ENCODE measurements at places on chromosomes 3 and 15.

- no peak for DNase-seq
Observed at GRCh38 chr15:77827860-77828259, 195.1 kb upstream of the LINGO1 start.

GRCh38 chr3:80213086-80213485 lies 445.3 kb upstream of the ROBO1 start:
- peak; percentile 10 for DNase-seq

DNA sequence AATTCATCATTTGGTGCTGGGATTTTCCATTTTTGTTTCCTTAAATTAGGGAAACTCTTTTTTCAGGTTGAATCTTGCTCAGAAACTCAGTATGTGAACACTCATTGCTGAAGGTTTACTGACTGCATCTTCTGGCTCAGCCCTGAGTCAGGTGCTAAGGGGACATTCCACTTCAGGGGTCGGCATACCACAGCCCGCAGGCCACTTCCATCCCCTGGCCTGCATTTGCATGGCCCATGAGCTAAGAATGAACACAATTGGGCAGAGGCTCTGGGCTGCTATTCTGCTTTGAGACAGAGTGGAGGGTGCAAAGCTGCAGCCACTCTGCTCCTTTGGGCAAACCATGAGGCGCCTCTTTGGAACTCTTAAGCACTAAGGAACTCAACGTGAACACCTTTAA lies 165.0 kb downstream of the FEZF2 start:
- no peak for DNase-seq

DNA sequence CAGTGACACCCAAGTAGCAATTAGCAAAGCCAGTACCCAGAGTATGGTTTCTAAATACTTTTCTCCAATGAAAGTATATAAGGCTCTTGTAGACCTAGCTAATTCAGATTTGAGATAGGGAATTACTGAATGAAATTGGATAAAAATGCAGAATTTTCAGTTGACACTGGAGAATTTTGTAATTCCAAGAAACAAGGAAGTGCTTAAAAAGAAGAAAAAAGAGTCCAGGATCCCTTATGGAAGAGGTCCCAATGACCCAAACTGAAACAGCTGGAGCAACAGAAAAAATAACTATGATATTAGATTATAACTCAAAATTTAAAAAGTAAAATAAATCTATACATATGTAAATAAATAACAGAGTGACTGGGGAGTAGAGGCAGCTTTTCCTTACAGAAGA lies 335.2 kb downstream of the C3orf38 start:
- no peak for DNase-seq

GRCh38 chr3:192917404-192918274 lies at the start of gene MB21D2:
Gene MB21D2, minus strand, starts transcription at chr3:192917856. Its CDS starts 16 bp downstream, at chr3:192917840.
- peak; percentile 85 for DNase-seq

- peak; percentile 65 for DNase-seq
Observed at GRCh38 chr15:52019394-52020220, 588 bp downstream of the MAPK6 start.

- DNase-seq = no peak
Observed at GRCh38 chr3:40680685-40681657, 156.2 kb downstream of the ZNF621 start.

DNA sequence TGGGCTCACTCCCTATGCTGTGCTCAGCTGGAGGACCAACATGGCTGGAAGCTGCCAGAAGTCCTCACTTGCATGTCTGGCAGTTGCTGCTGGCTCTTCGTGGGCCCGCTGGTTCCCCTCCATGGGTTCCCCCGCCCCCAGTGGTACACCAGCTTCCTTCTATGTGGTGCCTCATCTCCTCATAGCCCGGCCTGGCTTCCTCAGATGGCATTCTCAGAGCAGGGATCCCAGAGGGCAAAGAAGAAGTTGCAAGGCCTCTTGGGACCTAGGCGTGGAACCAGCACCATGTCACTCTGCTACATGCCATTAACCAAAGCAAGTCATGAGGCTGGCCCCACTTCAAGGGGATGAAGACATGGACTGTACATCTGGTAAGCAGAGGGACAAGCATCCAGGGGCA lies 2.9 kb upstream of the CFAP92 start:
- DNase-seq = no peak

GRCh38 chr3:124234852-124235252 lies 242.9 kb upstream of the ROPN1 start:
- no peak for DNase-seq

GRCh38 chr3:70539908-70540307 lies 227.5 kb upstream of the MDFIC2 start:
- DNase-seq = no peak

- DNase-seq = peak; percentile 80
Observed at GRCh38 chr15:89362203-89363101, 27.8 kb upstream of the POLG start.

GRCh38 chr3:127039719-127040118 lies 56.8 kb downstream of the PLXNA1 start:
- DNase-seq = no peak

- no peak for DNase-seq
Observed at GRCh38 chr3:46361408-46362283, 7.7 kb downstream of the CCR2 start.

DNA sequence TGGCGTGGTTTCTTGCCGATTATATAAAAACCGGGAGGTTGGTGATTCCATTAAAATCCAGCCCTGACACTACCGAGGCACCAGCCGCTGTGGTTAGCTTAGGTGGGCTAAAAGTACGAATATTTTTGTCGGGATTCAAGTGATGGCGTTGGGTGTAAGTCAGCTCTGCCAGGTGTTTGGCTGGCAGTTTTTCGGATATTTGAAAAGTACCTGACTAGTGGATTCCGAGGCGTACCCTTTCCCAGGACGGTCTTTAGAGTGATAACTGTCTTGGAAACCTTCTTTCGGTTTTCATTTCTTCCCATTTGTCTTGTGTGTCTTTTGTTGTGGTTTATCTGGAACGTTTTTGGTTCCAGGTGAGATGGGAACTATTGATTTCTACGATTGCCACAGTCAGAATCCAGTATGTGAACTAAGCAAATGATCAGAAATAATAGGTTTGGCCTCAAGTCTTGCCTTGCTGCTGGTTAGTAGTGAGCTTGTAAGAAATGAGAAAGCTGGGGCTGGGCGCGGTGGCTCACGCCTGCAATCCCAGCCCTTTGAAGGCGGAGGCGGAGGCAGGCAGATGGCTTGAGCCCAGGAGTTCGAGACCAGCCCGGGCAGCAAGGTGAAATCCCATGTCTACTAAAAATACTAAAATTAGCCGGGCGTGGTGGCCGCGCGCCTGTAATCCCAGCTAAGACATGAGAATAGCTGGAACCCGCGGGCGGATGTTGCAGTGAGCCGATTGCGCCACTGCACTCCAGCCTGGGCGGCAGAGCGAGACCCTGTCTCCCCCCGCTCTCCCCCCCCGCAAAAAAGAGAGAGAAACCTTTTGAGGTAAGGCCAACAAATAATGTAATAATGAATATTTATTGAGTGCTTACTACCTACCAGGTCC lies 1.4 kb downstream of the FYTTD1 start:
- DNase-seq = peak; percentile 30

DNA sequence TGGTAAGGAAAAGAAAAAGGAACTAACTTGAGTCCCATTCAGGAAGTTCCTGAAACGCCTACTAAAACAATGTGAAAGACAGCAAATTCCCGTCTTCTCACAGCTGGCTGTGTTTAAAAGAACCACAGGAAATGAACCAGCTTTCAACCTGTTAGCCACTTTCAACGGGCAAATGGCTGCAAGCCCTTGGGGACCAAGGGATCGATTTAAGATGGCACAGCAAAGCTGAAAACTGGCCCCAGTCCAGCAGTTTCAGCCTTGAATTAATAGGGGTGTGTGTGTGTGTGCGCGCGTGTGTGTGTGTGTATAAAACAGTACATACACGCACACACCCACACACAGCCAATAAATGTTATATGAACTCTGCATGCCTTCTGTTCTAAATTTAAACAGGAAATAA lies 168.7 kb upstream of the TMCO5A start:
- DNase-seq = peak; percentile 45

All from NCI-H2081 (cell line).